NCI-H526 treated with DMSO at 0.1 percent for 48 hours (cell line): ENCODE measurements at places on chromosomes 3 and 15.

GRCh38 chr3:89108291-89108550 lies 800 bp downstream of the EPHA3 start:
- no peak for DNase-seq

GRCh38 chr3:37216597-37217097 lies 42.3 kb upstream of the LRRFIP2 start:
- DNase-seq, result no peak

DNA sequence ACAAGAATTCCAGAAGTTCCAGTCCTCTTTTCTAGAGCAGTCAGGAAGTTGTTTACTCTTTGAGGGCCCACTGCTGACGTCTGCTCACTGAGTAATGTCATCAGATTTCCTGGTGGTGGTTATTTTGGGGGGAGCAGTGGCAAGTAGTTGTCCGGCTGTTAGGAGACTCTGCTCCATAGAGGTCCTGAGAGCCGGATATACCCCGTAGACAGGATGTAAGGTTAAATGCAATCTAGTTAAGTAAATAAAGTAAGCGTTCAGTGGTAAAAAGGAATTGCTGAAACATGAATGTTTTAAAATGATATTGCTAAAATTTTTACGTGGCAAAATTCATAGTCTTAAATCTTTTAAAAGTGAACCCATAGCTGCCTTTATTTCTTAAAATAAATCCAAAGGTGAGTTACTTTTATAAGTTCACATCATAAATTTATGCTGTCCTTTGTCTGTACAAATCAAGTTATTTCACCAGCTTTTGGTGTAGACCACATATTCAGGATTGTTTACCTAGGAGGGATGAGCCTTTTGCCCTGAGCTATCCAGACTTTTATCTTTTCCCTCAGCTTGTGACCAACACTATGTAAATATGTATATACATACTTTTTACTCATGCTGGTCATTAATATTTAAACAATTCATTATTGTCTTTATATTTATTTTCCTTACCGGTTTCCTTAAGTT lies 65.8 kb downstream of the PDE8A start:
- DNase-seq, result no peak

DNA sequence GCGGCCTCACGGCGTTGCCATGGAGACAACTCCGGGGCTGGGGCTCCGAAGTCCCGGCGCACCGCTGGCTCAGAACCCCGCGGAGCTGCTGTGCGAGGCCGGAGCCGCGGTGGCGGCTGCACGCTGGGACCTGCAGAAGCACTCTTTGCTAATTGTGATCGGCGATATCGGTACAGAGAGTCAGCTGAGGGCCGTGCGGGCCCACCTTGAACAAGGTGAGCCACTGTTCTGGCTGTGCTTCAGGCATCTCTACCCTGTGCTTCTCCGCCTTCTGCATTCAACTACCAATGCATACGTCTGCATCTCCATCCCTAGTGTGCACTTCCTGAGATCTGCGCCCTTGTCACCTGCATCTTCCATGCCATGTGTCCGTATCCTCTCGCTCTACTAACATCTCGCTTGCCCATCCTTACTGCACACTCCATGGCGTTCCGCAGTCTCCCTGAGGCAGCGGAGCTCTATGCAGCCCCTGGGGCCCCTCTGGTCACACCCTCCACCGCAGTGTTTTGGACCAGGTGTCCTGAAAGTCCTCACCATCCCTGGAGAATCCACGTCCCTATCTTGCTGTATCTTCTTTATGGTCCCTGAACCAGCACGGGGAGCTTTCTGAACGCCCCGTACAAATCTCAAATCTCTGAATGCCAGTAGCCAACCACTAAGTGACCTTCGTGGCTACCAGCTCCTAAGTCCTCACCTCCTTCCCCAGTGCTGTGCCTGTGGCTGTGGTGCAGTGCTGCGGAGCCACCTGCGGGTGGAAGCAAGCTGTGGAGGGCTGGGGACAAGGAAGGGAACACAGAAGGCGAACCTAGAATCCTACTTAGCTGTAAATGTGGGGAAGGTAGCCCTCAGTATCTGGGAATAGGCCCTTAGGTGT lies 6.2 kb upstream of the MAP1A start:
- peak; percentile 73 for DNase-seq

- no peak for DNase-seq
These were observed 521.2 kb upstream of the GOLIM4 start for GRCh38 chr3:168616915-168617314.

DNA sequence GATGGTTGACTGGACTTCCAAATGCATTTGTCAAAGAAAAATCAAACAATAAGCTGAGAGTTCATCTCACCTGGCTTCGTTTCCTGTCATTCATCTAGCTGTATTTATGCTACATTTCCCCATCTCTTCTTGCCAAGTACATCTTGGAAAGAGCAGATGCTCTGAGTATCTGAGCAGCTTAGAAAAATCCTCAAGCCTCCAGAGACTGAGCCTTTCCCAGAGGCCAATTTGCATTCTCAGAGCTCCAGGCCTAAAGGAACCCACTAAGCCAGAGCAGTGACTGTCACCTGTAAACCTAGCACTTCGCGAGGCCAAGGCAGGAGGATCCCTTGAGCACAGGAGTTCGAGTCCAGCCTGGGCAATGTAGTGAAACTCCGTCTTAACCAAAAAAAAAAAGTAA lies 100.5 kb downstream of the XXYLT1 start:
- DNase-seq, result no peak

DNA sequence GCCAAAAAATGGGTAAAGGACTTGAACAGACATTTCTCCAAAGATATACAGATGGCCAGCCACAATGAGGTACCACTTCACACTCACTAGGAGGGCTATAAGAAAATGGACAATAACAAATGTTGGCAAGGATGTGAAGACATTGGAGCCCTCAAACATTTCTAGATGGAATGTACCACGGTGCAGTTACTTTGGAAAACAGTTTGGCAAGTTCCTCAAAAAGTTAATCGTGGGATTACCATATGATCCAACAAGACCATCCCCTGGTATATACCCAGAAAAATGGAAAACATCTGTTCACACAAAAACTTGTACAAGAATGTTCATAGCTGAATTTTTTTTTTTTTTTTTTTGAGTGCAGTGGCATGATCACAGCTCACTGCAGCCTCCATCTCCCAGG lies 15.9 kb upstream of the HRH1 start:
- DNase-seq, result no peak

DNA sequence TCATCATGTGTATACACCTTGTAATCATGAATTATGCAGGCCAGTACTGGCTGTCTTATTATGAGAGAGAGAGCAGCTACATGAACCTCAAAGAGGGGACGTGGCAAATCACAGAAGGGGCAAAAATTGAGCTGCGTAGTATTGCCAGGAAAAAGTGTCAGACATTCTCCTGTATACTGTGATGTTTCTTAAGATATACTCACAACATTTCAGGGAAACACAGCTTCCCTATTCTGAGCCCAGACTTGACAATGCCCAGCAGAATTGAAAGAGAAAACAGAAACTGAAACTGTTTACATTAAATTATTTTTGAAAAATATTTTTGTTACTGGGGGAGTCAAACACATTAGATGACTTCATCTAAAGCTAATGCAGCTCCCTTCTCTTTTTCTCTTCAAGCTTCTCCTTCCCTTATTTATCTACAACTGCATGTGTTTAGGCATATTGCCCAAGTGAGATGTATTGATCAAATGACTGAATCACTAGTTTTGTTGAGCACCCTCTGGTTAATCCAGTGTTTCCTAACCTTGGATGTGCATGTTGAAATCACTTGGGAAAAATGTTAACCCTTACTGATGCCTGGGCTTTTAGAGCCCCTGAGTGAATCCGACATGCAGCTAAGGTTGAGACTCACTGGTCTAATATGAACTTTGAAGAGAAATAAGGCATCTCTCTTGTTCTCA lies 39.5 kb downstream of the CADPS start:
- no peak for DNase-seq

- DNase-seq, result peak; percentile 56
These were observed 129.0 kb downstream of the MYLK start for GRCh38 chr3:123755085-123755484.

DNA sequence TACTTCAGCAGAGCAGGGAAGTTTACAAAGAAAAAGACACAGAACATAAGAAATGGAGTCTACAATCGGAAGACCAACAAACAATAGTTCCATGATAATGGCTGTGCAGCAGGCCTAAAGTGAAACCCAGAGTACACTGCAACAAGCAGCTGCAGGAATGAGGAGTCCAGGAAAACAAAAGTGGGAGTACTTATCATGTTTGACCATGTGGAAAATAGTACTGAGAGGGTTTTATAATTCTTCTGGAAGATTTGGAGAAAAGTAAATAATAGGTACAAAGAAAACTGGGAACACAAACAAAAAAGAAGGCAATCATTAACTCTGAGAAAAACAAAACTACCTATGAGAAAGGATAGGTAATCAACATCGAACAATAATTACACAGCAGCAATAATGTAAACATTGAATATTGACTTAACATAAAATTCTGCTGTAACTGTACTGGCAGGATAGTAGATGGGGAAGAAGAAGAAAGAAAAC lies 87.5 kb downstream of the NEK10 start:
- no peak for DNase-seq

DNA sequence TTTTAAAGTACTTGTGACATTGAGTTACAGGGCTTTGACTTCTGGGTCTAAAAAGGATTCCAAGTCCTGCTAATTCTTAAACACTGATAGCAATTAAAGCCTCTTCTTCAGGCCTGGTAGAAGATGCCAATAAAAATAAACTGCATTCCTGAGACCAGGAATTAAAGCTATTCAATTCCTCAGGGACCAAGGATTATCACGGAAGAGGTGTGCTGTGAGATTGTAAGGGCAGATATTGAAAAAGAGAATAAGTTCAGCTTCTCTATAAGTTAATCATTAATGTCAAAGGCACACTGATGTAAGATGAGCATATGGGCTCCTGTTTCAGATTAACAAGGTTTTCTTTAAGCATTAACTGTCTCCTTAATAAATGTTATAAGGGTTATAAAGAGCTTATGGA lies 611.3 kb downstream of the SI start:
- DNase-seq, result no peak

DNA sequence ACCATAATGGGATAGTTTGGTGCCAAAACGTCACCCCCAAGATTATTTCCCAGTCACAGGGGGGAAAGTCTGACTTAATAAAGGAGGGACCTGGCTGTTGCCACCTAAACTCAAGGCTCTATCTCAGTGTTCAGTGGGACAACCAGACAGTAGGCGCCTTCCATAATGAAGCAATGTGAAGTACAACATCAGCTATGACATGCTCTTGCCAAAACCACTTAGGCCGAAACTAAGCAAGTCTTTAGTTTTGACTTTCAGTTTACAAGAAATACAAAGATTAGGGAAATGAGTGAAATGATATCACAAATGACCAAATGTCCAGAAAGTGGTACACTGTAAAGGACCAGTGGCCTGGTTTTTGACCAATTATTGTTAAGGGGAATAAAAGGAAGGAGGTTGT lies 32.9 kb downstream of the SOX14 start:
- DNase-seq, result no peak

DNA sequence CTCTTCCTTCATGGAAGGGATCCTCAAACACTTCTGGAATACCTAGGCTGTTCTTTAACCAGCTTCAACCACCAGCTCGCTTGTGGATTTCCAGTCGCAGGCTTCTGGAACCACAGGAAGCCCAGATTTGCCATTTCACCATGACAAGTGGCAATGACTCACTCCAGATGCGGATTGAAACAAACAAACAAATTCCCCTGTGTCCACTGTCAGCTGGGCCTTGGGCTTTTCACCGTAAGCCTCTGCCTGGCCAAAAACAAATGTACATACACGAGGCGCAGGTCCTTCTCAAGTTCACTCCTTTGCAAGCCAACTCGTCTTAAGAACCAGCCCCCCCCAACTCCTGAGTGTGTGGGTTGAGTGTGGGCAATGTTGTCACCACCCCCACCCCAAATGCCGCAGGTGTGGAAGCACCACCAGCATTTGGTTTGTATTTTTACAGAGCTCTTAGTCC lies 8.8 kb downstream of the BCL6 start:
- no peak for DNase-seq

DNA sequence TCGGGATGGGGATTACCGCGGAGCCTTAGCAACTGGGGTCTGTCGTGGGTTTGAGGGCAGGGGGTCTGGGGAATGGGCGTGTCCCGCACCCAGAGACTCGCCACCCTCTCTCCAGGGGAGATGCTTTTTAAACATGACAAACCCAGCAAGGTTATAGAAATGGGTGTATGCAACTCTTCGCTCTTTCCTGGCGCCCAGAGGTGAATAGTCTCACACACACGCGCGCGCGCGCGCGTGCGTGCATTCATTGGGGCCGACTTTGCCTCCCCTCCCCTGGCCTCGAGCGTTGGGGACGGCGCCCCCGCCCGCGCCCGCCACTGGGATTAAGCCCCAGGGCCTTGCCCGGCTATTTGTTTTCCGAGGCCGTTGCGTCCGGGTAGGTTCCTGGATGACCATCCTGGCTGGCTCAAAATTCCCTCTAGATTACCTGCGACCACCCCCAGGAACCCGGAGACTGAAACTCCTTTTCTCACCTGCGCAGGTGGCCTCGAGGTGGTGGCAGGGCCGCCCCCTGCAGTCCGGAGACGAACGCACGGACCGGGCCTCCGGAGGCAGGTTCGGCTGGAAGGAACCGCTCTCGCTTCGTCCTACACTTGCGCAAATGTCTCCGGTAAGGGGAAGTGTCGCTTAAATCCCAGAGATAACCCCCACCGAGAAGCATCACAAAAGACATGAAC lies 777 bp downstream of the GPR160 start:
- peak; percentile 28 for DNase-seq

- no peak for DNase-seq
These were observed 254.9 kb upstream of the GOLGA6L4 start for GRCh38 chr15:83980637-83981036.

- DNase-seq, result no peak
These were observed 7.6 kb upstream of the SLC12A8 start for GRCh38 chr3:125220183-125220582.

GRCh38 chr15:55669270-55669669 lies 73.7 kb downstream of the PRTG start:
- no peak for DNase-seq

DNA sequence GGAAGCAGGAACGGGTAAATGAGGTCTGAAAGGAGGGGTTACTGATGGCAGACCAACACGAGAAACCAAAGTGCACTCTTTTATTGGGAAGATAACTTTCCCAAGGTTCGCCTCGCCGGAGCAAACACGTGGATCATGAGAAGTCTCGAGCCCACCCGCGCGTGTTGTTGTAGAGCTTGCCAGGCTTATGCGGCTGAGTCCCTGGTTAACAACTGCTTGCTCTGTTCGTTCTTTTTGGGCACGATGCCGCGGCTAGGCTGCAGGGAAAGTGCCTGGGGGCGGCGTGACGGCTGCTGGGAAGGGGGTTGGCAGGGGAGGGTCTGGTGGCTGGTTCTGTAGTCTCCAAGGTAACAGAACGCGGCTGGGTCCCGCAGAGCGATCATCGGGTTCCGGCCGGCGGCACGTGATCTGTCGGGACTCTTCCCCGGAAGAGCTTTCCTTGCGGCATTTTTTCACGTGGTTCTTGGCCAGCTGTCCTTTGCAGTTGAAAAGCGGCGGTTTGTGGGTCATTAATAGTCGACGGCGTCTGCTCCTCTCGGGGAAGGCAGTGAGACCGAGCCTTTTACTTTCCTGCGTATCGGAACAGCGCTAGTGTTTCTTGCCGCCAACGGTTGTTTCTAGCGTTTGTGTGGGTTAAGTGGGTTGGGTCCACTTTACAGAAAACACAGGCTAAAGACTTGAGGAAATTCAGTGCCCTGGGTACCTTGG lies 1.5 kb downstream of the MGA start:
- DNase-seq, result peak; percentile 90

- no peak for DNase-seq
These were observed 70.3 kb upstream of the ARL8B start for GRCh38 chr3:5051772-5052171.
